ENCODE measurements at places on chromosomes 13 and 19. TPM values are rescaled to one million over a fixed set of nuclear protein-coding genes. Genes with fewer than 3 reads are reported as not detected.

GRCh38 chr13:94854688-94855087, 142.3 kb upstream of the SOX21 start:
- DNase-seq, result no peak

PLPP2 gene
- 5.2 TPM for polyA plus RNA-seq

ACER1 gene
- 0.10 TPM for polyA plus RNA-seq

- no peak for DNase-seq
Observed at GRCh38 chr13:30818323-30818960, 83.1 kb downstream of the ALOX5AP start.

GRCh38 chr13:113378825-113379224, 14.9 kb upstream of the GRTP1 start:
- DNase-seq, result no peak

TGDS gene
- polyA plus RNA-seq, result 25.6 TPM

DNA sequence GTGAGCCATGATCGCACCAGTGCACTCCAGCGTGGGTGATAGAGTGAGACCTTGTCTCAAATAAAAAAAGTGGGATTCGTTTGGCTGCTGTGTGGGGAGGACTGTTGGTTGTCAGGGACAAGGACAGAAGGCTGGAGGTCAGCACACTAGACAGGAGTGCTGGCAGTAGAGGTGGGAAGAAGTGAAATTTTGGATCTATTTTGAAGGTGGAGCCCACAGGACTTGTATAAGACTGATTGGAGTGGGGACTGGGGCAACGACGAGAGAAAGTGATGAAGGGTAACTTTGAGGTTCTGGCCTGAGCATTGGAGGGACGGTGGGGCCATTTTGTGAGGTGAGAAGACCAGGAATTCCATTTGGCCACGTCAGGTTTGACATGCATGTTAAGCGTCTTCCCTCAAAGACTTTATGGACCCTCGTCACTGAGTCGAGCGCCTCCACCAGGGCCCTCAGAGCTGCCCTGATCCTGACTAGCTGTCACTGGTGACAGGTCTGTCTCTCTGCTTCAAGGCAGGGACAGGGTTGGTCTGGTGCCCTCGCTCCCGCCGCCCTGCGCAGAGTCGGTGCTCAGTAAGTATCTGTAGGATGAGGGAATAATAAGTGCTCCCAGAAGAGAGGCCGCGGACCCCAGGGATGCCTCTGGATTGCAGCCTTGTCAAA, 673 bp downstream of the CTU1 start:
- DNase-seq, result no peak

GRCh38 chr19:3984584-3984907, 717 bp downstream of the EEF2 start:
- no peak for DNase-seq

- no peak for DNase-seq
Observed at GRCh38 chr19:28631961-28632360, 581.0 kb downstream of the UQCRFS1 start.

ZBTB32 gene
- 0.50 TPM for polyA plus RNA-seq

ZNF302 gene
- polyA plus RNA-seq, result 63.0 TPM

- DNase-seq, result no peak
Observed at GRCh38 chr13:95571941-95572340, 19.4 kb downstream of the CLDN10 start.

SWSAP1 gene
- polyA plus RNA-seq, result 2.2 TPM

DNA sequence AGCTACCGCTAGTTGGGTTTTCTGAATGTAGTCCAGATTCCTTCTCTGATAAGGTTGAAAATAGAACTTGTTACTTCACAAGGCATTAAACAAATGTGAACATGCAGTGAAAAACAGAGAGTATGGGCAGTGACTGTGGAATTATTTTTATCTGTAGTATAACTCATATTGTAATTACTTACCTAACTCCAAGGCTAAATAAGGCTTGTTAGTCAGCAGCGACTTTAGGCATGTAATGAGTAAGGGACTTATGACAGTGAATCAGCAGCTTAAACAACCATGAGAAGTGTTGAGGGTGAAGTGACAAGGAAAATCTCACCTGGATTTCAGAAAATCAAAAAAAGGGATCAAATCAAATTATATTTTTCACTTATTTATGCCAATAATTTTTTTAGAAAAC, 1719.5 kb upstream of the MIR17HG start:
- no peak for DNase-seq

DNA sequence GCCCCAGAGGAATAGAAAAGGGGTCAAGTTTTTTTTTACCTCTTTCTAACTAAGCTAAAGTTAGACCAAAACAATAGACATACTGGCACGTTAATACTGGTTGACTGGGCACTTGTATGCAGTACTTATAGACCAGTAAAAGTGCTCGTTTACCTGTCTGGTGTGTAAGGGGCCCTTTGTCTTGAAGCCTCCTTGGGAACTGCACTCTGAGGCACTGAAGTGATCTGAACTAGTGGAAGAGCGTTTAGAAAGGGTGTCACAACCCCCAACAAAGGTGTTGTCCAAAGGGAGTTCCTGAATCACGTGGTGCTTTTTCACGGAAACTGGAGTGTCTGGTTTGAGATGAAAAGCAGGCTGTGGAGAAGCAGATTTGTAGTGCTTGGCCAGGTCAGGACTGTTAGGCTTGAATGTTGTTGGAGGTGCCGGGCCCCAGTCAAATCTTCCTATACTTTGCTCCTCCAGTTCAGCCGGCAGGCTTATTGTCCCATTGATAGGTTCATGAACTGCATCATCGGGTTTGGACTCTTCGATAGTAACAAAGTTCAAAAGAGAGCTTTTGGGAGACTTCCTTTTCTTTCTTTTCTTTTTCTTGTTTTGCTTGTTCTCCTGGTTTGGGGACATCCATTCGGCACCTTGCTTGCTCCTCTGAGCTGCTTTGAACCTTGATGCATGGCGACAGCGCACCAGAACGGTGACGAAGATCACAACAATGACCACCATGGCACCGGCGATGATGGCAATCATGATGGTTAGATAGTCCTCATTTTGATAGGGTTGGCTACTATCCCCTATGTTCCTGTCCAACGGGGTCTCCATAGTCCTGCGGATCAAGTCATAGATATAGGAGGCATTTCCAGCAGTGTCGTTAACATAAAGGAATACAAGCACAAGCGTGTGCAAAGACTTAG, 4.6 kb downstream of the PCDH9 start:
- no peak for DNase-seq

DNA sequence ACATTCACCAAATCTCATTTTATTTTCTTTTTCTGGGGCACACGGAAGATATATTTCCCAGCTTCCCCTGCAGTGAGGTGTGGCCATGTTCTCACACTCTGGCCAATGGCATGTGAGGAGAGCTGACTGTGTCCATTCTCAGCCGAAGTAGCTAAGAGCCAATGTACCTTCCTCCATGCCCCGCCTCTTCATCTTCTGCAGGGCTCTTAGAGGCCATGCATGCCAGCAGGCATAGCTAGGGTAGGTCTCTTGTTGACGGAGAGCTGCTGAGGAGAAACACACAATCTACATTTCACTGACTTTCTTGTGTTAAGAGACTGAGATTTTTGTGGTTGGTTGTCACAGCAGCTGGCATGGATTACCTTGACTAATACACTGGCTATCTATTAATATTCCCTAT, 9.8 kb upstream of the MICU2 start:
- DNase-seq, result no peak
